HEK293T (cell line): ENCODE measurements at places on chromosomes 3 and 15.

- DNase-seq: no peak
Measured at GRCh38 chr15:53644660-53645059, 114.8 kb downstream of the WDR72 start.

GRCh38 chr3:50003824-50004223 lies 63.9 kb downstream of the RBM6 start:
- no peak for DNase-seq

DNA sequence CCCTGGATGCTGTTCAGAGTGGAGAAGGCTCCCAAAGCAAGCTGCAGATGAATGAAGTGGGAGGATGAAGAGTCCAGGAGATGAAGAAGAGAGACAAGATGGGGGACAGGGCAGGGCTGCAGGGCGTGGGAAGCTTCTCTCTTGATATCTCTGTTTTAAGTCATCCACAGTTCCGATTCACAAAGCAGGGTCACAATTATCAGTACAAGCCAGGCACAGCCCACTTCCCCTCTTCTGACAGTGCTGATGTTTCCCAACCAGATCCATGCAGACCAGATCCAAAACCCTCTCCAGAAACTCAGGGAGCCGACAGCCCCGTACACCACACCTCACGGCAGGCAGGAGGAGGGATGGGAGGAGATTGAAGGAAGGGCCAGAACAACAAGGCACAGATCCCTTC lies 31.1 kb downstream of the NTRK3 start:
- no peak for DNase-seq

DNA sequence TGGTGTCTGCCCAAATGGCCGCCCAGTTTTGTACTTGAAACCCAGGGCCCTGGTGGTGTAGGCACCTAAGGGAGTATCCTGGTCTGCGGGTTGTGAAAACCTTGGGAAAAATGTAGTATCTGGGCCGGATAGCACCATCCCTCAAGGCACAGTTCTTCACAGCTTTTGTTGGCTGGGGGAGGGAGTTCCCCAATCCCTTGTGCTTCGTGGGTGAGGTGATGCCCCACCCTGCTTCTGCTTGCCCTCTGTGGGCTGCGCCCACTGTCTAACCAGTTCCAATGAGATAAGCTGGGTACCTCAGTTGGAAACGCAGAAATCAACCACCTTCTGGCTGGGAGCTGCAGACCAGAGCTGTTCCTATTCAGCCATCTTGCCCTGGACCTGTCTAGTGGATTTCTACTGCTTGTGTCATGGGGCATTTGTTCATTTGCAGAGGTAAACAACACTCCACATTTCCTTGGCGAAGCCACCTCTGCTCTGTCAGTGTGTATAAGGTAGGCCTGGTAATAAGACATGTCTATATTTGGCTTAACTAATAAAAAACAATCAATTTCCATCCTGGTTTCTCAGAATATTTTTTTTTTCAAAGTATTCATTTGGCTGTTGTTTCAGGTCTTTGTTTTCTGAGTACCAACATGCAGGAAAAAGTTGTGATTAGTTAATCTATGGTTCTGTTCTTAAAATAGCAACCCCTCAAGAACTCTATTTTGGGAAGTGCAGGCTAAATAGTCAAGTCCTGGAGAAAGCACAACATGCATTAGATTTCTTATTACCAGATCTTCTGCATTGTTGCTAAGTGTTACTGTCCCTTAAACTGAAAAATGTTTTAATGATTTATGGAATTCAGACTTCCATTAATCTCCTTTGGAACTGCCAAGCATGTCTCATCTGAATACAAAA lies 304.3 kb downstream of the ZIC1 start:
- no peak for DNase-seq

DNA sequence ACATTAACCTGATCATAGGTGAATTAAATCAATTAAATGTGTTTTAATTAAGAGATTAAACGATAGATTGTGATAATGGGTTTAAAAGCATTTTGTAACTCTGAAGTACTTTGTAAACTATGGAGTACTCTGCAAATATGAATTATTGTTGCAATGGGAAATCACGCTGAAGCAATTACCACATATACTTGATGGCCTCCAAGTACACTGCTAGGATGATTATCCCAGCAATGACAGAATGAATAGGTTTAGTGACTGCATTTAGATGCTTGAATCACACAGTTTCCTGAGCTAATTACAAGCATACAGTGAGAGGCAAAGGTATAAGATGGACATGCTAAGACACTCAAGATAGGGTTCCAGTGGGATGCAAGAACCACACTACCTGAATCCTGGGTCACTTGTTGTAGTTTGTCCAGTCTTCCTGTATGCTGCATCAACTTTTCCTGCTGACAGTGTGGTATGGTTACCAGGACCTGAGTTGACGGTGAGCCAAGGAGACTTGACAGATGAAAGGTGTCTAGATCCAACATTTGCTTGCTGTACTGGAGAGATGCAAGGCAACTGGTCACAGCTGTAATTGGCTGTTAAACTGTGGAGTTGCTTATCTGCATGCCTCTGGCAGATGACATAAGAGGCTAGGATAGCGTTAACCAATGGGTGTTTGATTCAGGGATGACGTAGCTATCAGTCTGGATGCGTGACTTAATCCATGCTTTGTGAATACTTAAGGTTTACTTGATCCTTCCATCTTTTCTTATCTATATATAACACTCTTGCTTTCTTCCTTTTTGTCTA lies 38.0 kb downstream of the RNF13 start:
- no peak for DNase-seq

- no peak for DNase-seq
Measured at GRCh38 chr3:119194237-119195150, 21.1 kb downstream of the UPK1B start.
